ENCODE measurements at places on chromosomes 2 and 18.
A peak's percentile ranks its signal among the peaks of the same experiment; 100 is the strongest.

DNA sequence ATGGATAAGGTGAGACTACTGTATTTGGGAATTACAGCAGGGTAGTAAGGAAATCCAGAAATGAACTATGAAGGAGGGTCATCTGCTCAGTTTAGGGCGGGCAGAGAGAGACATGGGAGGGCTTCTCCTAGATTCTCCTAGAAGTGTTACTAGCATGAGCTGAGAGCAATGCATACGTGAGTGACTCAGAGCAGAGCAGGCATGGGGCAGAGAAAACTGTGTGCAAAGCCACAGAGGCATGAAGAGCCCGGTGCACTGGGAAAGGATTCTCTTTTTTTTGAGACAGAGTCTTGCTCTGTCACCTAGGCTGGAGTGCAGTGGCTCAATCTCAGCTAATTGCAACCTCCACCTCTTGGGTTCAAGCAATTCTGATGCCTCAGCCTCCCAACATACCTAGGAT lies 116.2 kb downstream of the SOCS6 start:
- no peak for DNase-seq

DNA sequence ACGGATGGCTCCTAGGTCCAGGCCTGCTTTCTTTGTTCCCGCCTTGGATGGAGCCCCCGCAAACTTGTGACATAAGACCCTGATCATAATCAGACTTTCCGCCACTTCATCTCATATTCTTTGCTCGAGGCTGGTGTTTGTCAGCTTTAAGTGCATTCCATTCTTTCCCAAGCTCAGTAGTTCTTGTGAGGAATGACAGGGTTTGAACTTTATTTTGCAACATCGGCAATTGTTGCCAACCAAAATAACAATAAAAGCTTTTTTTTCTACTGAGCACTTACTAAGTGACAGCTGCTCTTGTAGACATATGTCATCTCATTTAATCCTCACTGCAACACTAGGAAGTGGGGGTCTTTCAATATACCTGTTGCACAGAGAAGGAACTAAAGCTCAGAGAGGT lies 178.8 kb upstream of the ST6GAL2 start:
- DNase-seq, result no peak

DNA sequence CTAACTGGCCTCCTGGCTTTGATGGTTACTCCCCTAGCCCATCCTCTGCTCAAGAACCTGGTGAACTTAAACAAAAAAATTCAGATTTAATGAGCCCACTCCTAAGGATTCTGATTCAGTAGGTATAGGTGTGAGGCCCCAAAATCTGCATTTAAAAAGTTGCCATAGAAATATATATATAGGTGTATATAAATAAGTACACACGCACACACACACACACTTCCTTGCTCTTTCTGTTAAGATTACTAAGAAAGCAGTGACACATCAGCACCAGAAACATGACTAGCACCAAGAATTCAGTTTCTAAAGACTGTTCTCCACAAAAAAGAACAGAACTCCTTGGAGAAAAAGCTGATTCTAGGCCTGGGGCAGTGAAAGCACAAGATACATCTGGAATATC lies 17.8 kb downstream of the EML6 start:
- no peak for DNase-seq

- DNase-seq, result no peak
Observed at GRCh38 chr2:220107380-220107791, 480.0 kb downstream of the SLC4A3 start.

- DNase-seq, result peak; percentile 59
Observed at GRCh38 chr2:24076849-24077534, 866 bp upstream of the SF3B6 start.

- no peak for DNase-seq
Observed at GRCh38 chr2:147109291-147109690, 735.5 kb upstream of the ACVR2A start.

- DNase-seq, result peak; percentile 76
Observed at GRCh38 chr2:239216614-239217273, 184.1 kb downstream of the HDAC4 start.

DNA sequence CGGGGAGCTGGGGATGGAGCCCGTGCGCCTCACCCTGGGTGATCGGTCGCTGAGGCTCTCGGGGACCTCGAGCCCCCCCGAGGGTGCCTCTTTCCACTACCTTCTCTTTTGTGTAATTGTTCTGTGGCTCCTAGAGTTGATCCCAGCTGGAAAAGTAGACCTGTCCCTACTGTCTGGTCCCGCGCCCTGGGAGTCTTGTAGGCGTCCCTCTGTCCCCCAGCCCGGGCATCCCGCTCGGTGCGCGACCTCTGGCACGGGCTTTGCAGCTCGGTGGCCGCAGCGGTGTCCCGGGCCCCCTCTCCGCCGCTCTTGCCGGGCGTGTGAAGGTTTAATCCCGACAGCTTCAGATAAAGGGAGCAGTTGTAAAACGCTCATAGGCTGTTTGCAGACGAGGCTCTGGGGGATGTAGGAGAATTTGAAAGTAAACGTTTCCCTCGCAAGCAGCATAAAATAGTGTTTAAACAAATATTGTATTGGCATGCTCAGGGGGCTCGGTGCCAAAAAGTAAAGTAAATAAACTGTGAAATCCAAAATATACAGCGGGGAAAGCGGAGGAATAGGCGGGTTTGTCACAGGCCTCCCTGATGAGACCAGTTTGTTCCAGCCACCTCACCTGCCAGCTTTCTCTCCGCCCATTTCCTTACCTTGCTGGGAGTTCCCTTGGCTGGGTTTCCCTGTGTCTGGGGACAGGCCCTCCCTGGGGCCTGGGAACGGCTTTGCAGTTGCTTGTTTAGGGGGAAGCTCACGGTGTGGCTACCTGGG lies 1.9 kb downstream of the GLI2 start:
- no peak for DNase-seq

DNA sequence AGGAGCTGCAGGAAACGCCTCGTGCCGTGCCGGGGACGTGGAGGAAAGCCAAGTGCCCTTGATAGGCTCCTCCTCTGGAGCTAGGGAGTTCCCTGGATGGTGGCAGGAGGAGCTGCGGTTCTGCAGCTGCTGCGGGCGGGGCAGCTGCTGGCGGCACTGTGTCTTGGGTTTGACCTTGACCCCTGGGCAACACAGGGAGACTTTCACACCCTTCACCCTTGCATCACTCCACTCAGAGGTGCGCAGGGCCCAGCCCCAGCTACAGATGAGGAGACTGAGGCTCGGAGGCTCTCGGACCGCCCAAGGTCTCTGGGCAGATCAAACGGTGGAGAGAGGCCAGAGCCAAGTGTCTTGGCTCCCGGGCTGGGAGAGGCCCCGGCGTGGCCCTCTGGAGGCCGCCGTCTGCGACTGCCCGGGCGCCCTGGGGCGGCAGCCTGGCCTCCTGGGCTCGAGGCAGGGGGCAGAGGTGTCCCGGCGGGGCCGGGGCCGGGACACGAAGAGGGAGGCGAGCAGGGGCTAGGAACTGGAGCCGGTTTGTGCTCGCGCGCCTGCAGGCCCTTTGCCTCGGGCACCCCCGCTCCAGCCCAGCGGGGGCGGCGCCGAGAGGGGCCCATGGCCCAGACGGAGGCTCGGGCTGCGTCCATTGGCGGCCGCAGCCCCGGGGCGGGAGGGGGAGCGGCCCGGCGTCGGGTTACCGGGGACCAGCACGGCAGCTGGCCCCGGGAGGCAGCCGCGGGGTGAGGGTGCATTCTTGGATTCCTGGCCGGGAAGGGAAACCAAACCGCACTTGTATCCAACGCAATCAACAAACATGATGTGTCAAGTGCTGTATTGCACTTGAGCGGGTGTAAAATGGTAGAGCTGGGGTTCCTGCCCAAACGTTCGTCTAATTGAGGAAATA lies 129.6 kb upstream of the SLC1A4 start:
- no peak for DNase-seq

GRCh38 chr2:240996161-240996833 lies 2.1 kb upstream of the SNED1 start:
- DNase-seq, result peak; percentile 43

DNA sequence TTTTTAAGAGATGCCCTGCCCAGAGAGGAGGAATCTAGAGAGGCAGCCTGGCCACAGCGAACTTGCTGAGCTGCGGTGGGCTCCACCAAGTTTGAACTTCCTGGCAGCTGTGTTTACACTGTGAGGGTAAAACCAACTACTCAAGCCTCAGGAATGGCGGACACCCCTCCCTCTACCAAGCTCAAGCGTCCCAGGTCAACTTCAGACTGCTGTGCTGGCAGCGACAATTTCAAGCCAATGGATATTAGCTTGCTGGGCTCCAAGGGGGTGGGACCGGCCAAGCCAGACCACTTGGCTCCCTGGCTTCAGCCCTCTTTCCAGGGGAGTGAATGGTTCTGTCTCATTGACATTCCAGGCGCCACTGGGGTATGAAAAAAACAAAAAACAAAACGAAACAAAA lies 289.4 kb downstream of the KCNS3 start:
- DNase-seq, result no peak

DNA sequence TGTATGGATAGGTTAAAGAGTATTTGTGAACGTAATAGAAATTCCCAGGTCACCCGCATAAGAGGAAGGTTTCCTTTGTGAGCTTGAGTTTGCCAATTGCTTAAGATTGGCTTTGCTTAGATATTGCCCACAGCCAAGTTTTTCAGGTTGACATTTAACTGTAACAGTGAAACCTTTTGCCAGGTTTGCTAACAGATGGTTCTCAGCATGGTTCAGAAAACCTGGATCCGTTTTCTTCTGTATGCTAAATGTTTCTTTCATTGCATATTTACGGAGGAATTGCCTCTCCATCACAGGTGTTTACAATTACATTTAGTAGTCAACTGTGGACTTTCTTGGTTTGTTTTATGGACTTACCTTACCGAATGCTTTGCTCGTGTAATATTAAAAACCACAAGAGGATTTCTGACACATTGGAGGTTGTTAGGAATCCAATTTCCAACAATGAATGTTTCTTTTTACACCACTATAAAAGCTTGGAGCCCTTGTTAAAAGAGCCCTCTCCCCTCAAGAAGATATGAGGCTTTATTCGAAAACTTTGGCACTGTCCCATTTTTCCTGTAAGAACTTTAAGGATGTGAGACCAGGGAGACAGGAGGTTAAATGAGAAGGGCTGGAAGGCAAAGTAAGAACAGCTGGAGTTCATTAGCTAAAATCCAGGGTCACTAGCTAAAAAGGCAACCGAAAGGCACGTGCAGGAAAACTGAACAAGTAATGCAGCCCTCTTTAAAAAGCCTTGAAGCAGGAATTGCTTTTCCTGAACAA lies 7.8 kb downstream of the CDK15 start:
- DNase-seq, result no peak

- no peak for DNase-seq
Observed at GRCh38 chr2:45823723-45824206, 172.3 kb downstream of the PRKCE start.

- DNase-seq, result no peak
Observed at GRCh38 chr18:46445522-46446313, 211.3 kb downstream of the LOXHD1 start.

DNA sequence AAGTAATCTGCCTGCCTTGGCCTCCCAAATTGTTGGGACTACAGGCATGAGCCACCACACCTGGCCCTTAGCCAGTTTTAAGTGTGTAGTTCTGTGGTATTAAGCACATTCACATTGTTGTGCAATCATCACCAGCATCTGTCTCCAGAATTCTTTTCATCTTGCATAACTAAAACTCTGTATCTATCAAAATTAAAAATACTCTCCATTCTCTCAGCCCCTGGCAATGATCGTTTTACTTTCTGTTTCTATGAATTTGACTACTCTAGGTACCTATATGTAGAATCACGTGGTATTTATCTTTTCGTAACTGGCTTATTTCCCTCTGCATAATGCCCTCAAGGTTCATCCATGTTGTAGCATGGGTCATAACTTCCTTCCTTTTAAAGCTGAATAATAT lies 45.5 kb upstream of the CAVIN2 start:
- no peak for DNase-seq

GRCh38 chr2:140201572-140201971 lies 1421.4 kb upstream of the NXPH2 start:
- no peak for DNase-seq

GRCh38 chr2:143928613-143929012 lies 591.3 kb downstream of the ZEB2 start:
- DNase-seq, result no peak

DNA sequence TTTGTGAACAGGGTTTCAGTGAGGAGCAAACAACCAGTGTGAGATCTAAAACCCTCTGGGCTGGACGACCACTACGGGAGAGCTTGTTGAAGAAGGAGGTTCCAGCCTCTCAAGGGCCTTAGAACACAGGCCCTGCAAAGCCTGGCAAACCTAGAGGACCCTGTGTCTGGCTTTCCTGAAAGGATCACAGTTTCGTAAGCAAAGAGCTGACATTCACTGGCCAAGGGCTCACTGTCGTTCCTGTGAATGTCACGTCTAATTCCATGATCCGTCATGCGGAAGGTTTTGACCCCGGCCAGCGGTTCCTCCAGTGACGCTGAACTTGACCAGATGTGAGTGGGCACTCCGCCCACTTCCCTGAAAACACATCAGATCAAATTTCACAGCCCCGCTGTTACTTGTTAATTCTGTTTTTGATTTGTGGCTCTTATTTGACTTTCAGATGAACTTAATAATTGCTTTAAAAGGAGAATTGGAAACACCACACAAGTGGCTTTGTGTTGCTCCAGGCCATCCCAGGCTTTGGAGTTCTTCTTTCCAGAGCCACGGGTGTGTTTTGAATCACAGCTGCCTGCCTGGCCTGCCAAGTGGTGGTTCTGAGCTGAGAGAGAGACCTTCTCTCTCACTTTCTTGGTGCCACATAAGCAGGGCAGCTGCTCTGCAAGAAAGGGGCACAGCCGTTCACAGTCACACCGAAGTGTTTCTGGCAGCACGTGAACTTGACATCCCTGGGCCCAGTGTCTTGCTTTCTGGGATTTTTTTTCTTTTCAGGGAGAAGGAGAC lies 308.4 kb downstream of the NDUFA10 start:
- DNase-seq, result no peak

DNA sequence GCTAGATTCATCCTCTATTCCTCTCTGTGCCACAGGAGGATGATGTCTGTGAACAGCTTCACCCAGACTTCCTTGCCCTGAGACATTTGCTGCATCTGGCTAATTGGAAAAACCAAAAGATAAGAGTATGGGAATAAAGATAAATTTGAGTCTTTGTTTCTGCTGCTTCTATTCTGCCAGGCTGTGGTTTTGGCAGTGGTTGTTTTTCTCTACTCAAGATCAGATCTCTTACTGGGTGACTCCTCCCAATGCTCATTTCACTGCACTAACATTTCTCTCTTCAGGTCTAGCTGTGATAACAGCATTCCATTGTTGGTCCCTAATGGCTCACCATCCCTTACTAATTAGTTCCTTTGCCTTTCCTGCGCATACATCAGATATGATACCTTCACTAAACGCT lies 89.5 kb downstream of the CALCRL start:
- no peak for DNase-seq

GRCh38 chr2:71516253-71516888 lies 63.0 kb downstream of the DYSF start:
- no peak for DNase-seq

DNA sequence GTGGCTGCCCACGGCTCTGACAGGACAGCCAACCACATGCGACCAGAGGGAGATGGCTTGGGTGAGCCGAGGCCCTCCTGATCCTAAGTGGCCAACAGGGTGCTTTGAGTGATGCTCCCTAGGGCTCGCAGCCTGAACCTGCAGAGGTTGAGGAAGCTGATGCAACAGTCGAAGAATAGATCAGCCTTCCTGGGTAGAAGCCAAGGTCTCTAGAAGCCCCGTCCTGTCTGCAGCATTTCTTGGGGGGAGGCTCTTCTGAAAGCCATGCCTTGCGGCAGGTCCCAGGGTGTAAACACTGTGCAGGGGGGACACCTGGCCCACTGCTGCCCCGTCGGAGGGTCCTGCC lies 136.4 kb downstream of the HDAC4 start:
- no peak for DNase-seq

GRCh38 chr2:86622519-86623042 lies 1.1 kb downstream of the RNF103 start:
- DNase-seq, result peak; percentile 62

GRCh38 chr2:18708203-18708715 lies 118.9 kb upstream of the NT5C1B start:
- no peak for DNase-seq

GRCh38 chr2:237627441-237628246 lies at the start of gene LRRFIP1:
Gene LRRFIP1, plus strand, starts transcription at chr2:237627587. Its CDS starts 58 bp downstream, at chr2:237627645.
- no peak for DNase-seq
